ENCODE measurements at places on chromosomes 7 and 10.
A peak's percentile ranks its signal among the peaks of the same experiment; 100 is the strongest.

GRCh38 chr10:130027716-130028464 is 63.8 kb upstream of the EBF3 start:
- no peak for DNase-seq

GRCh38 chr10:96720422-96721206 is at the start of gene PIK3AP1:
TSS of gene PIK3AP1 (minus strand) at chr10:96720514. CDS start at chr10:96720394, 120 bp downstream.
- DNase-seq: no peak

- no peak for DNase-seq
These were observed 18.8 kb upstream of the SH2D4B start for GRCh38 chr10:80518807-80519360.

- DNase-seq: peak; percentile 40
These were observed 124.8 kb downstream of the MPP7 start for GRCh38 chr10:28177944-28178637.

DNA sequence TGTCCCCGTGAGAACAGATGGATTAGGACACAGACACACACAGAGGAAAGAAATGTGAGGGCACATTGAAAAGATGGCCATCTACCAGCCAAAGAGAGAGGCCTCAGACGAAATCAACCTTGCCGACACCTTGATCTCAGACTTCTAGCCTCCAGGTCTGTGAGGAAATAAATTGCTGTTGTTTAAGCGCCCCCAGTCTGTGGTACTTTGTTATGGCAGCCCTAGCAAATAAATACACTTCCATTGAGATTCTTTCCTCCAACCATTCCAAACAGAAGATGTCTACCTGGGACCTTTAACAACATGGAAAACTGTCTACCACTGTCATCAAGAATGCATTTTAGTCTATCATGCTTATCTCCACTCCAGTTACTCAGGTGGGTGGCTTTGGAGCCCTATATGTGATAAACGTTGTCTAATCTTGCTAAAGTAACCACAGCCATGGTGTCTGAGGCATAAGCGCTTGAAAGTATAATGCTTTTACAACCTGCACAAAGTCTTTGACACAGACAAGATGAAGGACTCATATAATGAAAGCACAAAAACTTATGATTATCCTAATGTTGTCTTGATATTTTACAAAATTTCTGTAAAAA is 244.3 kb downstream of the MTERF1 start:
- no peak for DNase-seq

- peak; percentile 91 for DNase-seq
These were observed 14.0 kb downstream of the C10orf88 start for GRCh38 chr10:122939856-122940543.

DNA sequence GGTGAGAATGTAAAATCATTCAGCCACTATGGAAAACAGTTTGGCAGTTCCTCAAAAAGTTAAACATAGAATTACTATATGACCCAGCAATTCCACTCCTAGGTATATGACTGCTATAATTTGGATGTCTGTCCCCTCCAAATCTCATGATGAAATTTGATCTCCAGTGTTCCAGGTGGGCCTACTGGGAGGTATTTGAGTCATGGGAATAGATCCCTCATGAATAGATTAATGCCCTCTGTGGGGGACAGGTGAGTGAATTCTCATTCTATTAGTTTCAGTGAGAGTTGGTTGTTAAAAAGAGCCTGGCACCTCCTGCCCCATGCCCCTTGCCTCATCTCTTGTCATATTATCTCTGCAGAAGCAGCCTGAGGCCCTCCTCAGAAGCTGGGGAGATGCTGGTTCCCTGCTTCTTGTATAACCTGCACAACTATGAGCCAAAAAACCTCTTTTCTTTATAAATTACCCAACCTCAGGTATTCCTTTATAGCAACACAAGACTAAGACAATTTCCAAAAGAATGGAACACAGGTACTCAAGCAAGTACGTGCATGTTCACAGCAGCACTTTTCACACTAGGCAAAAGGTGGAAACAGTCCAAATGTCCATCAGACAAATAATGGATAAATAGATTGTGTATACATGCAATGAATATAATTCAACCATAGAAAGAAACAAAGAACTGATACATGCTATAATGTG is 8.8 kb upstream of the SLC25A28 start:
- no peak for DNase-seq

DNA sequence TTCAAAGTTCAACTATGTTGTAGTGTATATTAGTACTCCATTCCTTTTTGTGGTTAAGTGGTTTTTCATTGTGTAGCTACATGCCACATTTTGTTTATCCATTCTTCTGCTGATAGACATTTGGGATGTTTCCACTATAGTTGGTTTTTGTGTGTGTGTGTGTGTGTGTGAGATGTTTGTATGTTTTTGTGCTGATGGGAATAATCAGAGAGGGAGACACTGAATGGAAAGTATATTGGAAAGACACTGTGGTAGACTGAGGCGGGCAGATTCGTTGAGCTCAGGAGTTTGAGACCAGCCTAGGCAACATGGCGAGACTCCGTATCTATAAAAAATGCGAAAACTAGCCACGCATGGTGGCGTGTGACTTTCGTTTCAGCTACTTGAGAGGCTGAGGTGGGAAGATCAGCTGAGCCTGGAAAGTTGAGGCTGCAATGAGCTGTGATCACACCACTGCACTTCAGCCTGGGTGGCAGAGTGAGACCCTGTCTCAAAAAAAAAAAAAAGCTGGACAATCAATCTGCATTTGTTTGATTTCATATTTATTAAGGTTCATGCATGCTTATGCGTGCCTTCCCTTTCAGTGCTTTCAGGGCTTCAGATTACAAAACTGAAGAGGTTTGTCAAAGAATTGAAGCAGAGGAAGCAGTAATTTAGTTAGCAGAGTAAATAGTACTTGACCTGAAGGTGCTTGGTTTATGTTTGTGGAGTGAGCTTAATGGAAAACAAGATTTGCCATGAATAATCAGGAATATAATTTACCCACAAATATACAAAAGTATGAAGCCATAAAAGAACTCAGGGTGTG is 14.7 kb downstream of the SEC24C start:
- DNase-seq: no peak

GRCh38 chr10:7243873-7244272 is 167.0 kb downstream of the SFMBT2 start:
- DNase-seq: no peak

- no peak for DNase-seq
These were observed 241.5 kb downstream of the ELFN1 start for GRCh38 chr7:1911571-1911970.

Data from IMR-90 (cell line).